Stimulated activated naive CD4-positive, alpha-beta T cell (primary cell): ENCODE measurements at places on chromosomes 2 and 18.

- DNase-seq, result no peak
Measured at GRCh38 chr18:22974707-22975106, 41.6 kb downstream of the RBBP8 start.

DNA sequence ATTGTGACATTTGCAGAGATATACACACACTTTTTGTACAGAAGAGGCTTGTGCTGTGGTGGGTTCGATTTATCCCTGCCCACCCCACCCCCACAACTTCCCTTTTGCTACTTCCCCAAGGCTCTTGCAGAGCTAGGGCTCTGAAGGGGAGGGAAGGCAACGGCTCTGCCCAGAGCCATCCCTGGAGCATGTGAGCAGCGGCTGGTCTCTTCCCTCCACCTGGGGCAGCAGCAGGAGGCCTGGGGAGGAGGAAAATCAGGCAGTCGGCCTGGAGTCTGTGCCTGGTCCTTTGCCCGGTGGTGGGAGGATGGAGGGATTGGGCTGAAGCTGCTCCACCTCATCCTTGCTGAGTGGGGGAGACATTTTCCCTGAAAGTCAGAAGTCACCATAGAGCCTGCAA lies 40.0 kb downstream of the STEAP3 start:
- DNase-seq, result no peak

- DNase-seq, result no peak
Measured at GRCh38 chr18:58955001-58955400, 90.3 kb downstream of the ZNF532 start.

- DNase-seq, result no peak
Measured at GRCh38 chr2:182713601-182714000, 2.5 kb upstream of the DNAJC10 start.

DNA sequence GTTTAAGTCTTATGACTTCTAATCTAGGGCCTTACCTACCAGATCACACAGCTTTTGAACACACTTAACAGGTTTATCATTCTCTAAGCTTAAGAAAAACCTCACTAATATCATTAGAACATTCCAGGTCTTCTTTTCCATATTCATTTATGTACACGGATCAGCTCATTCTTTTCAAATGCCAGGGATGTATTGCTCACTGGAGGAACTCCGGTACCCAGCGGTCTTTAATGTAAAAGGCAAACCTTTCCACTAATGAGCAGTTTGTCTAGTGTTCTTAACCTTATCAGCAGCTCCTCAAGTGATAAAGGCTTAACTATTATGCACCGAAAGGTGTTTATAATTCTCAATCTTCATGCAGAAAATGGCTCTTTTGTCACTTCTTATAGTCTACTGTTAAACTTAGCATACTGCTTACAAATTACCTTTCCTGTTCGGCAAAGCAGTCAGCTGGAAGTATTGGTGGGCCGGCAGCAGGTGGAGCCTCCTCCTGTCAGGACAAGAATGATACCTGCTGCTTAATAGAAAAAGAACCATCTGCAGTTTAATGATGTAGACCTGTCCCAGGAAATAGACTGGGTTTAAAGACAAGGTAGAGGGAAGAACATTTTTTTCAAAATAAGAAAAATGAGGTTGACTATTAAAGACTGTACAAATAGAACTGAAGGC lies 142.7 kb downstream of the FIGN start:
- no peak for DNase-seq

DNA sequence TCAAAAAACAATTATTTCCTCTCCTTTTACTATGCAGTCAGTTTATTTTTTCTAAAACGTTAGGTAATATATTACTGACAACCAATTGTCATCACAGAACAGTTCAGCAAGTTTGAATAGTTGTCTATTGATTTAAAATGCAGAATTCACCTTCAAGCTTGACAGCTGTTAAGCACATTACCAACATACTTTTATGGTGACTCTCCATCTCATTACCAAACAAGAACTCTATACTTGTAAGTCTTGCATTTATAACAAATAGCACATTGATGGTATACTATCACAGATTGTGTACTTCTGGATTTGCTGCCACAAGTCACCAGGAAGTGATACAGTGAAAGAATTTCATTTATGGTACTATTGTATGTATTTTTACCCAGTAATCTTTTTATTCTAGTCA lies 99.4 kb upstream of the PPP1CB start:
- DNase-seq, result no peak
